Mononuclear cell (primary cell): ENCODE measurements at places on chromosomes 1 and 21. TPM values are rescaled to one million over a fixed set of nuclear protein-coding genes. Genes with fewer than 3 reads are reported as not detected.

CD247 gene
- total RNA-seq = 162 TPM

EFNA3 gene
- 0.21 TPM for total RNA-seq

LCE1C gene
- not detected for total RNA-seq

SDE2 gene
- 72.5 TPM for total RNA-seq

CELA3B gene
- total RNA-seq = not detected

DCST2 gene
- 0.10 TPM for total RNA-seq

CGN gene
- 1.7 TPM for total RNA-seq

ACTN2 gene
- under 0.01 TPM for total RNA-seq

MTARC1 gene
- 9.7 TPM for total RNA-seq

TAS1R1 gene
- total RNA-seq = 0.10 TPM

NBPF4 gene
- total RNA-seq = not detected

PDZK1IP1 gene
- 3.6 TPM for total RNA-seq

OR2T29 gene
- not detected for total RNA-seq

TIAM1 gene
- 40.0 TPM for total RNA-seq

S100A4 gene
- total RNA-seq = 793 TPM

KRTAP13-2 gene
- total RNA-seq = not detected

OR2AK2 gene
- total RNA-seq = 0.10 TPM

CYP2J2 gene
- total RNA-seq = 0.10 TPM

FUCA1 gene
- 8.8 TPM for total RNA-seq

TRIM45 gene
- 0.21 TPM for total RNA-seq

L1TD1 gene
- total RNA-seq = 0.21 TPM

HCRTR1 gene
- not detected for total RNA-seq

CRNN gene
- total RNA-seq = not detected
